H1 (cell line): ENCODE measurements at places on chromosomes 6 and 20.

DNA sequence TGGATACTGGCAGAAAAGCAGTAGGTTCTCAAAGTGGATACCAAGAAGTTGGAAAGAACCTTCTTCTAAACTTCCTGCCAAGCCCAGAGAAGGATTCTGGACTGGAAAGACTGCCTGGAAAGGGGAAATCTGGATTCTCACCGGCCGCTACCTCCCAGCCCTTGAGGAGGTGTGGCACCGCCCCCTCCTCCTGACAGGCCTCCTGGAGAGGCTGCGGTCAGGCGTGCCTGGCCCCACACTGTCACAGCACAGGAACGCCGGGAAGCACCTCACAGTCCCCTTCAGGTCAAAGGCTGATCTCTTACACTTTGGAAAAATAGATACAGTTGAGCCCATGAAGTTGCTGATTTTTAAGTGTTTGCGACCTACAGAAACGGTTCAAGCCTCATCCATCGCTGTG, 16.3 kb upstream of the PDE10A start:
- DNase-seq, result peak; percentile 39

DNA sequence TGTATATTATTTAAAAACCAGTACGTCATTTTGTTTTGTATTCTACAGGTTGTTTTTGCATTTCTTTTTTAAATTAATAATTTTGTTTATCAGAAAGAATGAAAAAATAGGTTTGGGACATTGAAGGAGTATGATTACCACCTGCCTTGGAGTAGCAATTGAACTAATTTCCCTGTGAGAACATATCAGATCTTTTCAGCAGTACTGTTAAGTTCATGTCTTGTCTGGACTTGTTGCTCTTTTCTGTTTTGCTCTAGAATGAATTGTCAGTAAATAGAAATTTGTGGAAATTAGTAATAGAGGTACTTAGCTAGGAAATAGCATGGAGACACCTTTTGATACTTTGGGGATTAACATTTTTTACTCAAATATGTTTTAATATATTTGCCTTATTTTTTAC, 24.3 kb downstream of the HSF2 start:
- DNase-seq, result no peak

- DNase-seq, result no peak
Measured at GRCh38 chr6:157106487-157106886, 216.8 kb downstream of the TMEM242 start.

DNA sequence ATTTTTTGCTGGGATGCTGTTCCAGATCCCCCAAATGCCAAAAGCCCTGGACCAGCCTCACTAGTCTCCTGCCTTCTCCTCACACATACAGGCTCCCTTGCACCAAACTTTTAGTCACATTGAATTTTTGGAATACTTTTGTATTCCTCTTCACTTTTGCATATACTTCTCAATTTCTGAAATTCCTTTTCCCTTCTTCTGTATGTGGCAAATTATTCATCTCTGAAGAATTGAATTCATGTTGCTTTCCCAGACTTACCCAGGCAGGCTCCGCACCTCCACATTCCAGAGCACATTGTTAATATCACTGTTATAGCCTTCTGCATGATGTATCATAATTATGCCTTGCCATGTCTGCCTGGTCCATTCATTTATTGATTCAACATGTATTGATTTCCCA, 255.3 kb upstream of the POU3F2 start:
- no peak for DNase-seq

DNA sequence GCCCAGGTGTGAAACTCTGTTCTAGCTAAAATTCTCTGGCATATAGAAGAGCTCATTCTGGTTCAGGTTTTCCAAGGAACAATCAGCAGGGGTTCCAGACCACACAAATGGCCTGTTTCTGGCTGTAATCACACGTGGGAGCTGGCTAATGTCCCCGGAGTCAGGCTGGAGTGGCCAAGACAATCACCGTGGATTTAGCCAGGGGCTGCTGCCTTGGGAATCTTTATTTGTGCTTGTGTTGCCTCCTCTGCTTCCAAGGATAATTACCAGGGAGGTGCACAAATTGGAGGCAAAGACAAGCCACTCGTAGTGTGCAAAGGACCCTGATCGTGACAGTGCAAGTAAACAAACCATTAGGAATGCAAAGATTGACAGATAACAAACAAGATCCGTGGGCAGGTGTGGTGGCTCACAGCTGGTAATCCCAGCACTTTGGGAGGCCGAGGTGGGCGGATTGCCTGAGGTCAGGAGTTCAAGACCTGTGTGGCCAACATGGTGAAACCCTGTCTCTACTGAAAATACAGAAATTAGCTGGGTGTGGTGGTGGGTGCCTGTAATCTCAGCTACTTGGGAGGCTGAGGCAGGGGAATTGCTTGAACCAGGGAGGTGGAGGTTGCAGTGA, 77.3 kb downstream of the KCNB1 start:
- no peak for DNase-seq

DNA sequence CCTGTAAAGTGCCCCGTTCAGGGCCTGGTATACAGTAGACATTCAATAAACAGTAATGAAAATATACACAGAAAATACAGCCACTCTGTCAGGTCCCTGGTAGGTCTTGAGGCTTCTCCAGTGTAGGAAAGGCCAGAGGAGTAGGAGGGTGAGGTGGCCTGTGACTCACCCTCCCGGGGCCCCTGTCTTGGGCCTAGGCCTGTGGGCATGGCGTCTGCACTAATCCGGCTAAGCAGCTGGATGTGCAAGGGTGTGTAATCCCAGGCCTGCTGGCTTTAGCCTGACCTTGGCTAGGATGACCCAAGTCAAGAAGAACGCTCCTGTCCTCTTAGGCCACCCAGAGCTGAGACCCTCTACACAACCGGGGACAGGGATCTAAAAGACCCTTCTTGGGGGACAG, 84.9 kb downstream of the KCNB1 start:
- DNase-seq, result no peak

- DNase-seq, result no peak
Measured at GRCh38 chr6:20696676-20697075, 162.4 kb downstream of the CDKAL1 start.

DNA sequence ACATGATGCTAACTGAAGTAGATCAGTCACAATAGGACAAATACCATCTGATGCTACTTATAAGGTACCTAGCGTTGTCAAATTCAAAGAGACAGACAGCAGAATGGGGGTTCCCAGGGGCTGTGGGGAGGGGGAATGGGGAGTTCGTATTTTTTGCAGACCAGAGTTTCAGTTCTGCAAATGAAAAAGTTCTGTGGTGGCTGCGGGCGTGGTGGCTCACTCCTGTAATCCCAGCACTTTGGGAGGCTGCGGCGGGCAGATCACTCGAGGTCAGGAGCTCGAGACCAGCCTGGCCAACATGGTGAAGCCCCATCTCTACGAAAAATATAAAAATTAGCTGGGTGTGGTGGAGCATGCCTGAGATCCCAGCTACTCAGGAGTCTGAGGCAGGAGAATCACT, 68.1 kb downstream of the SLC22A23 start:
- no peak for DNase-seq
